Activated CD8-positive, alpha-beta memory T cell treated with anti-CD3 and anti-CD28 coated beads, Interleukin-2, amount 50 U/mL, for 48 hours (primary cell): ENCODE measurements at places on chromosomes 4 and X.

DNA sequence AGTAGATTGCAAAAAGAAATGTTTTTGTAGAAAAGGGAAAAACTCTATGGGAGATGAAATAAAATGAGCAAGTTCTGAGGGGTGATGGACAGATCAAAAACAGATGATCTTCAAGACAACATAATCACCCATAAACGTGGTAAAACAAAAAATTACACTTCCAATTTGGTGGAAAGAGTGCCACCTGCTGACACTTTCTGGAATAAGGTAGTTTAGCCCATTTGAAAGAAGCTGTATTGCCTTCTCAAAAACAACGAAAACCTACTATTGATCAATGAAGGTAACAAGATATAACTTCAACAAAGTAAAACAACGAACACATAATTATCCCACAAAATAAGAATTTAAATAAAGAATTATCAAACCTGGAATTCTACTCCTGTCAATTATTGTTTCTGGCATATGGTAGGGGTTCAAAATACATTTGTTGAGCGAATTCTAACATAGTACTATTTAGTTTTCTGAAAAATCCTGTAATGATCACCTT lies 2.5 kb downstream of the COQ2 start:
- DNase-seq: no peak

DNA sequence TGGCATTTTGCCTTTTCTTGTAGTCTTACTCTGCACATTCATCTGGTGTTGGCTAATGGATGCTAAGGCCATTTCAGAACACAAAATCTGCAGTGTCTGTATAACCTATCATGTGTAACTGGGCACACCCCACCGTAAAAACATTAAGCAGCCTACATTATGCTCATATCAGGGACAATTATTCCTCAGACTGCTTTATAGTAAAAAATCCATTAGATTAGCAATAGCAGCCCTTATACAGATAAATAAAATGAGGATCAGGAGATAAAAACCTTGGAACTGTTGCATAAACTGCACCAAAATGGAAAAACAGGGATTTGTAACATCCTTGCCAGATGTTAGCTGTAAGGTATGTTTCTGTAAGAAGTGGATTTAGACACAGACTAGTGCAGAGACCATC lies 288.8 kb downstream of the HS3ST1 start:
- no peak for DNase-seq

DNA sequence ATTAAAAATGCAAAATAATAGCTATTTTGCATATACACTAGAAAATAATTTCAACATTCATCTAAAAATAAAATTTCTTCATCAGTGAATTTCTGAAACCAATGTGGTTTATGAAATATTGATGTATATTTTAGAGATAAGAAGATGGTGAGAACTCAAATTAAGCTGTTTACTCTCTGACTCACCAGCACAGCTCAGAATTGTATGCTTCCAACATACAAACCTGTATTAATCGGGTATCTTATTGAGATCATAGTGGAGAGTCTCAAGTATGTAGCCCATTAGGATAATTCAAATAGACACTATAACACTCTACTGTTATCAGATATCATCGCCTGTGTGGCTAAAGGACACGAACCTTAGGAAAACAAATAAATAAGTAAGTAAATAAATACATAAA lies 899.5 kb upstream of the INTU start:
- no peak for DNase-seq

- DNase-seq: no peak
These were observed 302.5 kb downstream of the PCDH7 start for GRCh38 chr4:31022702-31023101.

DNA sequence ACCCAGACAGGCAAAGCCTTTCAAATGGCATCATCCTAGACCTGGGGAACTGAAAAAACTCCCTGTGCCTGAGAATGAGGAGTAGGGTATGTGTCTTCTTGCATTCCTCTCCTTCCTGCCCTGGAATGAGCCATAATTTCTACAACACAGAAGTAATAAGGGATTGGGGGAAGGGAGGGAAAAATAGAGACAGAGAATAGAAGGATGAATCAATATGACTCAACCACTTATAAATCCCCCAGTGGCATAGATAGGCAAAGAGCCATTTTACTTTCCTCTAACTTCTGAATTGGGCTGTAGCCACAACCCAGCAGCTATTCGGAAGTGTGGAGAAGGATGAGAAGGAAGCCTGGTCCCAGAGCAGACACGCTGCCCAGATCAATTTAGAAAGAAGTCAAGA lies 99.9 kb downstream of the NHS start:
- no peak for DNase-seq

DNA sequence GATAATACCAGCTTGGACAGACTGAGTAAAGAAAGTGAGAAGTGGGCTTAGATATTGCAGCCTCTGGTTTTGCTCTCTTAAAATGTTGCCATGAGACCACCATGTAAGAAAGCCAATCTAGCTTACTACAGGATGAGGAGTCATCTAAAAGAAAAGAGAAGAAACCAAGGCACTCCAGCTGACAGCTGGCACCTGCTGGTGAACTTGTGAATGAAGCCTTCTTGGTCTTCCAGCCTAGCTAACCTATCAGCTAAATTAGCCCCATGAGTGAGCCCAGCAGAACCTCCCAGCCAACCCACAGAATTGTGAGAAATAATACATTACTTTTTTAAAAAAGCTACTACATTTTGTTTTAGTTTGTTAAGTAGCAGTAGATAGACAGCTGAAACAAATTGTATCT lies 154.5 kb upstream of the QRFPR start:
- no peak for DNase-seq

DNA sequence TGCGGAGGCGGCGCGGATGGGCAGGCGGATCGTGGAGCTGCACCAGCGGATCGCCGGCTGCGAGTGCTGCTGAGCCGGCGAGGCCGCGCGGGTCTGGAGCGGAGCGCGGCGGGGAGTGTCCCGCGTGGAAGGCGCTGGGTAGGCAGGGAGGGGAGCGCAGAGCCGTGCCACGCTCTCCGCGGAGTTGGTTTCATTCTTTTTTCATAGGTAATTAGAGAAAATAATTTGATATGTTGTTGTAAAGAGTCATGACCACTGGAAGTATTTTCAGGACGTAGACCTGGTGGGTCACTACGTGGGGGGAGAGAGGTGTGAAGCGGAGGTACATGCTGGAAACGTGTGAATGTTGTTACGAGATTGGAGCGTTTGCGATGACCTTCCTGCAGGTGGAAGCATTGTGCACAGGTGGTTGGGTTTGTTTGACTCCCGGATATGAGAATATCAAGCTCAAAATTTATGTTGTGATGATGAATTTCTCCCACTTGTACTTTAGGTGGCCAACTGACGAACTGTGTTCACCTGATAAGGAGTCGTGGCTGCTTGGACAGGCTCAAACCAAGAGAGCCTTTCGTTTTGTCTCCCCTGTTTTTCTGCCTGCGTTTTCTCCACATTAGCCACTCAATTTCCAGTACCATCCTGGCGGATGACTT lies 19.1 kb upstream of the S100P start:
- no peak for DNase-seq

- DNase-seq: no peak
These were observed 619.4 kb upstream of the SPANXN1 start for GRCh38 chrX:144627947-144628346.

DNA sequence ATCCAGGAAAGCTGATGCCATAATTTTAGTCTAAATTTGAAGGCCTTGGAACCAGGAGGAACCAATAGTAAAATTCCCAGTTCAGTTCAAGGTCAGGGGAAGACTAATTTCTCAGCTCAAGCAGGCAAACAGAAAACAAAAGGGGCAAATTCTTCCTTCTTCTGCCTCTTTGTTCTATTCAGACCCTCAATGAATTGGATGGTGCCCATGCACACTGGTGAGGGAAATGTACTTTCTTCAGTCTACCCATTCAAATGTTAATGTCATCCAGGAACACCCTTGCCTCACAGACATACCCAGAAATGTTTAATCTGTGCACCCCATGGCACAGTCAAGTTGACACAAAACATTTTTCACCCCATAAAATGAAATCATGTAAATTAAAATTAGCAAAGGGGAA lies 1851.2 kb upstream of the ADGRL3 start:
- no peak for DNase-seq

GRCh38 chr4:82790060-82790660 lies 8.4 kb downstream of the SCD5 start:
- DNase-seq: no peak

DNA sequence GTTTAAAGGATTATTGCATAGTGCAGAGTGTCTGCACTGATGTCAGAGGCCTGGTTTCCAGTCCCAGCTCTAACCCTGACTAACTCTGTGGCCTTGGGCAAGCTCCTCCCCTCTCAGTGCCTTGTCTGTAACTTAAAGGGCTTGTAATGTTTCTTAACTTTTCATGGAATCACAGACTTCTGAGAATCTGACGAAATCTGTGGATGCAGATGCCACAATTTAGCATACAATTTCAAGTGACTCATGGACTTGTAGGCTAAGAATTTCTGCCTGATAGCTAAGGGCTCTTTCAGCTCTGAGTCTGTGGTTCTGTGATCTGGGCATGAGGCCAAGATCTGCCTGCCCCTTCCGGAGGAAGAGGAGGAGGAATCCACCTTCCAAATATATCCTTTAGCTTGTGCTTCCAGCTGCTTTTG lies 236.9 kb downstream of the AR start:
- DNase-seq: no peak

DNA sequence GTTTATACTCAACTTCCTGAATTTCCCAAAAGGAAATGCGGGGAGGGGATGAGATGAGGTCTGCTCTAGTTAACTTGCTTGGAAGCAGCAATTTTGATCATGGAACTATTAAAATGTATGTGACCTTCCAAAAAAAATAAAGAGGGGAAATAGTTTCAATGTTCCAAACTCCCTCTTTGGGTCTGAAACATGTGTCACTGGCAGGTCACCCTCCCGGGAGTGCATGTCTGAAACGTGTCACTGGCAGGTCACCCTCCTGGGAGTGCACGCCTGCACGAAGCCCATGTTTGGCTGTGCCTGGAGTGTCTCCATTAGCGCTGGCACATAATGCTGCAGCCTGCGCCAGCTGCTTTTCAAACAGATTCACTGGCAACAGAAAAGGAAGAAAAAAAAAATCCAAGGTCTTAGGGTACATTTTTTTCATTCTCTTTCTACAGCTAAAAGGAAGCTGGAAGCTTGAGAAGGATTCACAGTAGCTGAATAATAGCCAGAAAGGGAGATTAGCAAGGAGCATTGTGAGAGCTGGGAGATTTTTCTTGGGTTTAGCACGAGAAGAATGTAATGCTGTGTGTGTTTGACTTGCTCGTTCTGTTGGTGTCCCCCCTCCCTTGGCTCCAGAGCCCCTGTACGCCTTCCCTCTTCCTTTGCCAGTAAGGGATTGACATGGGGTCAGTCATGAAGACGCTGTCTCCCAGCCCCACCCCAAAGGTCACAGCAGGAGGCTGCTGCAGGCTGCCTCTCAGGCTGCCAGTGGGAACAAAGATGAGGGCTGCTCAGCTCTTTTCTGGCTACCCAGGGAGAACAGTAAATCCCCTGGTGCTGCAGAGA lies 39.2 kb upstream of the TLR3 start:
- DNase-seq: no peak

GRCh38 chrX:100449696-100450608 lies 39.9 kb upstream of the PCDH19 start:
- DNase-seq: no peak

DNA sequence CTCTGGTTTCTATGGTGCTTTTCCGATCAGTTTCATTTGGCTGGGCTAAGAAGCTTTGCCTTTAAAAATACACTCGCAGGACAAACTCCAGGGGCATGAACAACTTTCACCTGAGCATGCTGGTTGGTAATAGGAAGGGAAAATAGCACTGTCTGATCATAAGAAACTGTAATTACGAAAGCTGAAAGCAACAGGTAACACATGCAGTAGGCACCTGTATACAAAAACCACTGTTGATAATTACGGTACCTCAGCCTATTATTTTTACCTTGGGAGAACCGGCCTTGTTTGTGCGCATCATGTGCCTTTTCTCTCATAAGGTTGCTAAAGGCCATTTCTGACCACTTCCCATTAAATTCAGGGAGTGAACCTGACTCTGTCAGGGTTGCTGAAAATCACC lies 45.7 kb downstream of the RTL9 start:
- no peak for DNase-seq

GRCh38 chrX:96987228-96987627 lies 103.5 kb downstream of the RPA4 start:
- no peak for DNase-seq

- no peak for DNase-seq
These were observed 407.9 kb downstream of the PCDH18 start for GRCh38 chr4:137124278-137124932.

DNA sequence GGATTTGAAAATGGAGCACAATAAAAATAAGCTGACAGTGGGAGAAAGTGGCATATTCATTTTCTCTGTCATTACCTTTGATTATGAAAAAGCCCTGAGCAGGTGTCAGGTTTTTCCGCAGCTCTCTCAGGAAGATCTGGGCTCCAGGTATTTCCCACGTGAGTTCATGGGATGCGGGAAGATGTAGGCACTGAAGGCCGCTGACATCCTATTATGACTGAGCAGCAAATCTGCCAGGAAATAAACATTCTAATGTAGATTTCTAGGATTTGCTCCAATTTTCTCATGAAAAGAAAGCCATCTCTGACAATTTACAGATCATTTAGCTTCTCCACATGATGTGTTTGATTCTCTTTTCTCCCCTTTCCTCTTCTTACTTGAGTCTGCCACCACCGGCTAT lies 160.7 kb downstream of the KIT start:
- DNase-seq: no peak

DNA sequence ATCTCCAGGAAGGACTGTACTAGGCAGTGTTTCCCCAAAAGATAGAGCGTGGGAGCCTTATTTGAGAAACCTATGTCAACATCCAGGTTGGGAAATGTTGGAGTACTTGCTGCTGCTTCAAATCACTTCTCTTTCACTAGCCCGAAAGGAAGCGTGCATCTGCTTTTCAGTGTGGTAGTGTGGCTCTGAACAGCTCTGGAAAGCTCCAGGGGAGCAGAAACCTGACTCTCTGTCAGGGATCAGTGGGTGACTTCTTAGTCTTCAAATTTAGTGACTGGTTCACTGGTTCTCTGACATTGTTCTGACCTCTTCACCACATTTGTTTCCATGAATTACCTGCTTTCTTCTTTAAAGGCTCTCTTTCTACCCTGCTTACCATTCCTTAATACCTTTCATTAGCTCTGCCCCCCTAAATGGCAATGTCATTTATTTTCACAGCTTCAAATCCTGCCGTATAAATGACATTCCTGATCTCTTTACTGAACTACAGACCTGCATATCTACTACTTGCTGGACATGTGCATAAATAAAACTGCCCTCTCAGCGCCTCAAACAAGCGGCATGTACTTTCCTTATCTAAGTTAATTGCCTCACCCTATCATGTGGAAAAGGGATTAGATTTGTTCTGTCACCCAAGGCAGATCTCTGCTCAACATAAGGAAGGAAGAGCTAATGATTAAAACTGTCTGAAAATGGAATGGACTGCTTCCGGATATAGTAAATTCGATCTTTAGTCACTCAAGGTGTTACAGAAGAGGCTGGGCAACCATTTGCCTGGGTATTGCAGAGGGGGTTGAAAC lies 37.0 kb downstream of the DLG3 start:
- no peak for DNase-seq

GRCh38 chrX:114162068-114162735 lies 421.7 kb upstream of the HTR2C start:
- DNase-seq: no peak

- no peak for DNase-seq
These were observed 3.3 kb downstream of the NALF2 start for GRCh38 chrX:69507500-69507789.

GRCh38 chr4:40190019-40190418 lies 6.8 kb upstream of the RHOH start:
- no peak for DNase-seq

GRCh38 chrX:1306909-1307625 lies 29.5 kb upstream of the IL3RA start:
- no peak for DNase-seq

GRCh38 chr4:71785959-71786358 lies 2.1 kb upstream of the GC start:
- no peak for DNase-seq
